ENCODE measurements at places on chromosomes 13 and 19. TPM values are rescaled to one million over a fixed set of nuclear protein-coding genes. Genes with fewer than 3 reads are reported as not detected.

The SSC5D gene
- total RNA-seq, result 0.19 TPM

The ZNF709 gene
- 1.3 TPM for total RNA-seq

The NAT14 gene
- 20.4 TPM for total RNA-seq

The TEX29 gene
- total RNA-seq, result not detected

The SCN1B gene
- total RNA-seq, result 0.27 TPM

DNA sequence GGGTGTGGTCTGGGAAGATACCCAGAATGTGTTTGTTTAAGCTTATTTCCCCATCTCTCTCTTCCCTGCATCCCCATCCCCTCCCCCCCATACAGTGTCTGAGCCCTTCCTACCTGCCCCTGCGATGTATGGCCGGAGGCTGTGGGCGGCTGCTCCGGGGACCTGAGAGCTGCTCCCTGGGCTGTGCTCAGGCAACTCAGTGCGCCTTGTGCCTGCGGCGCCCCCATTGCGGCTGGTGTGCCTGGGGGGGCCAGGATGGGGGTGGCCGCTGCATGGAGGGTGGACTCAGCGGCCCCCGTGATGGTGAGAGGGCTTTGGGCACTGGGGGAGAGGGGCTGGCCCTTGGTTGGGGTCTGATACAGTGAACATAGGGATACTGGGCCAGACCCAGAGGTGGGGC lies 21.7 kb downstream of the CNFN start:
- no peaks in the 10 kb centered on the region for H3K36me3 ChIP-seq
- no peaks in the 10 kb centered on the region for H3K27me3 ChIP-seq
- no peak for DNase-seq
- peaks cover 4% of the 10 kb centered on the region for H3K4me1 ChIP-seq
- no peak overlapping the region for H3K4me3 ChIP-seq

GRCh38 chr19:35451338-35452096 lies 3.5 kb downstream of the FFAR2 start:
- H3K27ac ChIP-seq, result peak overlapping the region; percentile 55
- peak; percentile 86 for DNase-seq
- no peaks in the 10 kb centered on the region for H3K36me3 ChIP-seq

DNA sequence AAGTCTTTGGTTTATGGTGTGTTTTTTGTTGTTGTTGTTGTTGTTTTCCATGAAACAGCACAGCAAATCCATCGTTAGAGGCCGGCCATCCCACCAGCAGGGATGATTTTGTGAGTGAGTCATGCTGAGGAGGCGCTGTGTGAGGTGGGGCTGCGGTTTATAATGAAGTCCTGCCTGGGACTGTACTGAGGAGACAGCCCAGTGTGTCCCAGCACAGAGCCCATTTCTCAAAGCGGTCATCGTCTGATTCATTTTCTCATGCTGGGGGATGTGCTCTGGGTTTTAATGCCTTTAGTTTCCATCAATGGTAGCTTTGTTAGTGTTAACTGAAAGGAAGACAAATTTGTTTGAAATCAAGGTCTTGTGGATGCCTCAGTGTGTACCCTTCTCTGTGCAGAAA lies 129.3 kb upstream of the SERP2 start:
- no peak overlapping the region for H3K27ac ChIP-seq
- H3K4me3 ChIP-seq, result no peak overlapping the region
- DNase-seq, result no peak
- peaks cover 5% of the 10 kb centered on the region for H3K4me1 ChIP-seq

DNA sequence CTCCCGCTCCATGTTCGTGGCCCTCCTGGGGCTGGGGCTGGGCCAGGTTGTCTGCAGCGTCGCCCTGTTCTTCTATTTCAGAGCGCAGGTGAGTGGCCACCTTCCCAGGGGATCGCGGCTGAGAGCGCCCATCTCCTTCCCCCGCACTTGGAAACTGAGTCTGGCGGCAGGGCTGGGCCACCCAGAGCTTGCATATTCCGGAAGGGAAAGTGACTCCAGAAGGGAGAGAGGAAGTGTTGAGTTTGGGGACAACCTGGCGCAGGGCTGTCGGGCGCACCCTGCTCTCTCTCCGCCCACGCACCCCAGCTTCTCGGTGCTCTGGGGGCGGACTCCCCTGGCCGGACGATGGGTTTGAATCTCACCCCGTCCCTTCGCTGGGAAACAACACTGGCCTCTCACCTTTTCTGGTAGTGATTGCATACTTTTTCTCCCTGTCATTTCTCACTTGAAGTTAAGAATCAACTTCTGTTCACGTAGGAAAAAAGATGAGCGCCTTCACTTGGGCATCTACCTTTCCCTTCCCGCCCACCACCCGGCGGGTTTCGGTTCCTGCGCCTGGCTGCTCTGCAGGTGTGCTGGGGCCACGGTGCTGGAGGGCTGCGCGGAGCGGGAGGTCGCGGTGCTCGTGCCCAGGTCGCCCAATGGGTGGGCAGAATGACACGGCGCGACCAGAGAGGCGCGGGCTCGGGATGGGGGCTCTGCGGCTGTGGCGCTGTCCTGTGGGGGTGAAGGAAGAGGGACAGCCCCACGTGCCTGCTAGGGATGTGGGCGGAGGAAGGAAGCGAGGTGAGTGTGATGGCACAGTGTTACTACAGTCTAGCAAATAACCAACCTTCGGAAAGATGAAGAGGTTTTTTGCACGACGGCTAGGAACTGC lies 721 bp downstream of the TNFSF11 start:
- H3K27ac ChIP-seq, result peak overlapping the region; percentile 74
- peaks cover 4% of the 10 kb centered on the region for H3K4me1 ChIP-seq
- no peaks in the 10 kb centered on the region for H3K36me3 ChIP-seq
- no peak for DNase-seq
- H3K27me3 ChIP-seq, result no peaks in the 10 kb centered on the region
- peak overlapping the region; percentile 74 for H3K4me3 ChIP-seq

GRCh38 chr19:8575467-8575997 lies 1.7 kb downstream of the MYO1F start:
- no peaks in the 10 kb centered on the region for H3K36me3 ChIP-seq
- peaks cover 17% of the 10 kb centered on the region for H3K4me1 ChIP-seq
- peak overlapping the region; percentile 60 for H3K4me3 ChIP-seq
- H3K27me3 ChIP-seq, result no peaks in the 10 kb centered on the region
- no peak overlapping the region for H3K27ac ChIP-seq

DNA sequence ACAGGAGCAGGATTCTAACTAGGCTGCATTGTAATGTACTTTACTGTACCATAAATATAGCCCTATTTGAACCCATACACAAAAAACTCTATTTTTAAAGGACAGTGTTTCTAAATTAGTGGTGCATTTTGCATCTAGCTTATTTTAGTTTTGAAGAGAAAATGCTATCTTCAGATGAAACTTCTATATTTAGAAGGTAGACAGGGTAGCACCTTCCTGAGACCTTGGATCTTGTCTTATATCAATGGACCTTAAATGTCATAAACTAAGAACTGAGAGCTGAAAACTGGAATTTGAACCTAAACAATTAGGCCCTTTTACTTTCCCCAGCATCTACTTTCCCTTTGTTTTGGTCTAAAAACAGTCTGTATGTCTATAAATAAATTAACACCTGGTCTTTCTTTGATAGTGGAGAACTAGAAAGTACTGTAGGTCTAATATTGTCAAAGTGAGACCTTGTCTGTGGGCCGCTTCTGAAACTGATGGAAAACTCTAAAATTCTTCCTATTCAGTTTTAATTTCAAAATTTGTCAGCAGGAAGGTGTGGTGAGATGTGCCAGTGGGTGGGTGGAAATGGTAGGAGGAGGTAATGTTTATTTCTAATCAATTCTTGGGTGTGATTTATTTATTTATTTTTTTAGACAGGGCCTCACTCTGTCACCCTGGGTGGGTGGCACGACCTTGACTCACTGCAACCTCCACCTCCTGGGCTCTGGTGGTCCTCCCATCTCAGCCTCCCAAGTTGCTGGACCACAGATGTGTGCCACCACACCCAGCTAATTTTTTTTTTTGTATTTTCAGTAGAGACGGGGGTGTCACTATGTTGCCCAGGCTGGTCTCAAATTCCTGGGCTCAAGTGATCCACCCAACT lies 10.1 kb downstream of the COG3 start:
- peaks cover 22% of the 10 kb centered on the region for H3K4me1 ChIP-seq
- H3K36me3 ChIP-seq, result no peaks in the 10 kb centered on the region
- H3K27me3 ChIP-seq, result no peaks in the 10 kb centered on the region
- H3K4me3 ChIP-seq, result peak overlapping the region; percentile 25
- H3K27ac ChIP-seq, result no peak overlapping the region
- DNase-seq, result no peak

GRCh38 chr13:64332048-64332447 lies 2898.1 kb downstream of the PCDH9 start:
- DNase-seq, result no peak
- no peak overlapping the region for H3K27ac ChIP-seq
- H3K36me3 ChIP-seq, result no peaks in the 10 kb centered on the region
- H3K27me3 ChIP-seq, result no peaks in the 10 kb centered on the region
- no peak overlapping the region for H3K4me3 ChIP-seq
- no peaks in the 10 kb centered on the region for H3K4me1 ChIP-seq

All from GM12878 (cell line).